ENCODE measurements at places on chromosomes 7 and 10. TPM values are rescaled to one million over a fixed set of nuclear protein-coding genes. Genes with fewer than 3 reads are reported as not detected.

GRCh38 chr10:12661671-12662070 lies 312.3 kb downstream of the CAMK1D start:
- H3K27me3 ChIP-seq: no peaks in the 10 kb centered on the region
- no peak overlapping the region for H3K4me3 ChIP-seq
- H3K4me1 ChIP-seq: no peaks in the 10 kb centered on the region
- H3K27ac ChIP-seq: no peak overlapping the region
- H3K36me3 ChIP-seq: no peaks in the 10 kb centered on the region
- DNase-seq: no peak

IDI2 gene
- total RNA-seq: not detected

GRCh38 chr10:61354401-61354975 lies 98.7 kb downstream of the TMEM26 start:
- H3K4me3 ChIP-seq: no peak overlapping the region
- no peaks in the 10 kb centered on the region for H3K36me3 ChIP-seq

- no peaks in the 10 kb centered on the region for H3K27me3 ChIP-seq
- H3K36me3 ChIP-seq: no peaks in the 10 kb centered on the region
- H3K4me3 ChIP-seq: no peak overlapping the region
- H3K27ac ChIP-seq: no peak overlapping the region
Measured at GRCh38 chr7:20241911-20242261, 24.7 kb upstream of the MACC1 start.

GRCh38 chr7:158015403-158016179 lies 572.0 kb downstream of the PTPRN2 start:
- no peak for DNase-seq
- peak overlapping the region; percentile 7 for H3K4me3 ChIP-seq
- no peaks in the 10 kb centered on the region for H3K36me3 ChIP-seq
- H3K27me3 ChIP-seq: no peaks in the 10 kb centered on the region
- H3K4me1 ChIP-seq: no peaks in the 10 kb centered on the region

GRCh38 chr7:40041456-40041855 lies 91.4 kb downstream of the CDK13 start:
- no peak for DNase-seq
- peaks cover 14% of the 10 kb centered on the region for H3K36me3 ChIP-seq
- H3K27ac ChIP-seq: no peak overlapping the region
- H3K4me3 ChIP-seq: no peak overlapping the region
- H3K4me1 ChIP-seq: no peaks in the 10 kb centered on the region
